ENCODE measurements at places on chromosomes 13 and 19. TPM values are rescaled to one million over a fixed set of nuclear protein-coding genes. Genes with fewer than 3 reads are reported as not detected.

LGALS14 gene
- total RNA-seq: not detected

TSHZ3 gene
- total RNA-seq: 4.2 TPM

MBD3L2 gene
- not detected for total RNA-seq

CALR3 gene
- 0.06 TPM for total RNA-seq

ZNF470 gene
- 6.3 TPM for total RNA-seq

CEACAM8 gene
- total RNA-seq: not detected
